ENCODE measurements at places on chromosomes 16 and 17.
A peak's percentile ranks its signal among the peaks of the same experiment; 100 is the strongest.

DNA sequence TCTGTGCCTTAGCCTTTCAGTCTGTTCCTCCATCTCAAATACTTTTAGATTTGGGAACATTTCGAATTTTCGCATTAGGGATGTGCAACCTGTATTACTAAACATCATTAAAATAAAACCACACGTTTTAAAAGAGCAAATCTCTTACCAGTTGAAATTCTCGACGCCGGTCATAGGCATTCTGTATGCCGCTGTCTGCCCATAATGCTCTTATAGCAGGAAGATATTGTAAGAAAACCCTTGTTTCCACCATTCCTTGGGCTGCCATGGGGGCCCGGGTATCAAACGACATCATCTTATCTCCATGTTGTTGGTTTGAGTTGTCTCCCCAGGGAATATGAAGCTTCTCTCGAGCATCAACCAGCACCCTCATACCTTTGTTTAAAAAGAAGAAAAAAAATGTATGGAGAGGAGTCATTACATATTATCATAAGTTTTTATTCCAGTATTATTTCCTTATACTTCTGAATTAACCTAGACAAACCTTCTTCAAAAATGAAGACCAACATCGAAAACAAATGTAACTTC lies 3.1 kb downstream of the GNA13 start:
- no peak for DNase-seq

DNA sequence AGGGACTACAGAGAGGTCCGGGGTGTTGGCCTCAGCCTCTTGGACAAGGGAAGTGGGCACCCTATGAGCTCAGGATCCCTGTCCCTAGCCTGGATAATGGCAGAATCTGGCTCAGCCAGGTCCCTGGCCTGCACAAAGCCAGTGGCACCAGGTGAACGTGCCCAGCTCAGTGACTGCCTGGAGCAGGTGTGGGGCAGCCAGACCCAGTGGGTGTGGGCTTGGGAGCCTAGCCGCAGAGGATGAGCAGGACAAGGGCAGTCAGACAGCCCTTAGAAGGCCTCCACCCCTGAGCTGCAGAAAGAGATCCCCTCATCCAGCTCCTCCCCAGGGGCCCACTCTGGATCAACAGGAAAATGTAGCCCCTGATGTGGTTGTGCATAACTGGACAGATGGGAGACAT lies 585.3 kb downstream of the KCNJ18 start:
- DNase-seq, result no peak

DNA sequence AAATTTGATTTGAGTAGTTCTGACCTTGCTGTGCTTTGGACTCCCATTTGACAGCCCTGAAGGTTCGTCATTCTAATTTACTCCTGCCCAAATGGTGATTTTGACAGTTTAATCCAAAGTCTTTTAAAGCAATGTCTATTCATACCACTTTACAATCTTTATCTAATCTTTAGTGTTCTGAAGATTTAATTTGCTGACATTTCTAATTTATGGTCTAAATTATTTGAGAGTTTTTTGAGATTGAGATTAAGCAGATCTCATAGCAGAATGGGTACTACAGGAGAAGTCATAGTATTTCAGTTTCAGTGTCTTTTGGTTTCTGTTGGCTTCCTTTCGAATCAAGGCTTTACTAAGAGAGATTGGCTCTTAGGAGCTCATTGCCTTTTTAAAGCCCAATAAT lies 32.6 kb upstream of the RASL10B start:
- DNase-seq, result no peak

GRCh38 chr17:16304830-16305229 lies 48.4 kb downstream of the CENPV start:
- DNase-seq, result peak; percentile 52

- no peak for DNase-seq
Observed at GRCh38 chr16:67767953-67768352, 38.4 kb downstream of the RANBP10 start.

GRCh38 chr17:73705594-73705993 lies 61.3 kb upstream of the SDK2 start:
- no peak for DNase-seq

DNA sequence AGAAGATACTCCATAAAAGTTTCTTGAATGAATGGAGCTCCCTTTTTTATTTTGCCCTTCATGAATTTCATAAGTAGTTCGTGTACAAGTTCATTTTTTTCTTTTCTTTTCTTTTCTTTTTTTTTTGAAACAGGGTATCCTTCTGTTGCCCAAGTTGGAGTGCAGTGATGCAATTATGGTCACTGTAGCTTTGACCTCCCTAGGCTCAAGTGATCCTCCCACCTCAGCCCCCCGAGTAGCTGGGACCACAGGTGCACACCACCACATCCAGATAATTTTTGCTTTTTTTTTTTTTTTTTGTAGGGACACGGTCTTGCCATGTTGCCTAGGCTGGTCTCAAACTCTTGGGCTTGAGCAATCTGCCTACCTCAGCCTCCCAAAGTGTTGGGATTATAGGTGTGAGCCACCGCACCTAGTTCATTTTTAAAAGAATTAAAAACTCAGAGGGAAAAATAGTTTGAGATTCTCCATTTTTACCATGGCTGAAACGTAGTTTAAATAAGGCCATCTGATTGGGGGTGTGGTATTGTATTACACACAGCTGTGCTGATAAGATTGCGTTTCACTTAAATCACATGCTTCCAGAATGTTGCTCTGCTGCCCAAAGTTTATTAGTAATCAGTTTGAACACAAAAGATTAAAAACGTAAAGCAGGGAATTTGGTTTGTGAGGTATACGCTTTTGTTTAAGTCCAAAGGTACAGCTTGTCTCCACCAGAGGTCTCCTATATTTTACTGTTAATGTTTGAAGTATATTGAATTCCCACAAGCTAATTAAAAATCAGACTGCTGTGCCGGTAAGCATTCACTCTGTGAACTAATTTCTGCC lies 154.1 kb downstream of the SOCS1 start:
- peak; percentile 84 for DNase-seq

DNA sequence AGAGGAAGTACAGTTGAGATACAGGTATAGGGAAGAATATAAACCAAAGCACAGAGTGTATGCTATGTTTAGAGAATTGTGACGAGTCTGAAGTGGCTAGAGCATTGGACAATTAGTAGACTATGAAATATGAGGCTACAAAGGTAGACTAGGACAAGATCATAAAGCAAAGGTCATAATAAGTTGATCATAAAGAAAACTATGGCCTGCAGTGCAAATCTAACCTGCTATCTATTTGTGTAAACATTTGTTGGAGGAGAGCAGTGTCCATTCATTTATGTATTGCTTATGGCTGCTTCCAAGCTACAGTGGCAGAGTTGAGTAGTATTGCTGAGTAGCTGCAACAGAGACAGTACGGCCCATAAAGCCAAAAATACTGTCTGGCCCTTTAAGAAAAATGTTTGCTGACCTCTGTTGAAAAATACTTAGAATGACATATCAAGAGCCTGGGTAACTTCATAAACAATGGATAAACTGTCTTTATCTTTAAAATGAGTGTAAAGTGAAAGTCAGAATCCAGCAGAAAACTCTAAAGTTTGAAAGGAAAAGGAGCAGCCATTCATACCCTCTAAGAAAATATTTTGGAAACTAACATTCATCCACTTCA lies 14.5 kb upstream of the OR1E2 start:
- DNase-seq, result no peak

DNA sequence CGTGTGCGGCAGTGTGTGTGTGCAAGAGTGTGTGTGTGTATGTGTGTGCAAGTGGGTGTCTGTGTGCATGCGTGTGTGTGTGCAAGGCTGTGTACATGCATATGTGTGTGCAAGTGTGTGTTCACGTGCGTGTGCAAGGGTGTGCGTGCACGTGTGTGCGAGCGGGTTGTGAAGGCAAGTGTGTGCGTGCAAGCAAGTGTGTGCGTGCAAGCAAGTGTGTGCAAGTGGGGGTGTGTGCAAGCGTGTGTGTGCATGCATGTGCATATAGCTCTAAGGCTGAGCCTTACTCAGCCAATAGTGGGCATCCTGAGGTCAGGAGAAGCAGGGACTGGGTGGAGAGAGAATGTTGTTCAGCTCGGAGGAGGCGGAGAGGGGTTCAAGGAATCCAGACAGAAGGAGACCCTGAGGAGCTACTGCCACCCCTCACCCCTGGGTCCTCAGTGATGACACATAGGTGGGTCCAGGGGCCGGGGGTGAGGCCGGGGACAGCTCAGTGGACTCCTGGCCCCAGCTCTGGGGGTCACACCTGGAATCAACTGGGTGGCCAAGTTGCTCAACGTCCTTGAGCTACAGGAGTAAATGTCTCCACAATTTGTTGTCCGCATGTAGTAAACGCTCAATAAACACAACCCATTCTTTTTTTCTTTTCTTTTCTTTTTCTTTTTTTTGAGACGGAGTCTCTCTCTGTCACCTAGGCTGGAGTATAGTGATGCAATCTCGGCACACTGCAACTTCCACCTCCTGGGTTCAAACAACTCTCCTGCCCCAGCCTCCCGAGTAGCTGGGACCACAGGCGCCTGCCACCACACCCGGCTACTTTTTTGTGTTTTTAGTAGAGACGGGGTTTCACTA lies 1.8 kb downstream of the PRR29 start:
- DNase-seq, result no peak

DNA sequence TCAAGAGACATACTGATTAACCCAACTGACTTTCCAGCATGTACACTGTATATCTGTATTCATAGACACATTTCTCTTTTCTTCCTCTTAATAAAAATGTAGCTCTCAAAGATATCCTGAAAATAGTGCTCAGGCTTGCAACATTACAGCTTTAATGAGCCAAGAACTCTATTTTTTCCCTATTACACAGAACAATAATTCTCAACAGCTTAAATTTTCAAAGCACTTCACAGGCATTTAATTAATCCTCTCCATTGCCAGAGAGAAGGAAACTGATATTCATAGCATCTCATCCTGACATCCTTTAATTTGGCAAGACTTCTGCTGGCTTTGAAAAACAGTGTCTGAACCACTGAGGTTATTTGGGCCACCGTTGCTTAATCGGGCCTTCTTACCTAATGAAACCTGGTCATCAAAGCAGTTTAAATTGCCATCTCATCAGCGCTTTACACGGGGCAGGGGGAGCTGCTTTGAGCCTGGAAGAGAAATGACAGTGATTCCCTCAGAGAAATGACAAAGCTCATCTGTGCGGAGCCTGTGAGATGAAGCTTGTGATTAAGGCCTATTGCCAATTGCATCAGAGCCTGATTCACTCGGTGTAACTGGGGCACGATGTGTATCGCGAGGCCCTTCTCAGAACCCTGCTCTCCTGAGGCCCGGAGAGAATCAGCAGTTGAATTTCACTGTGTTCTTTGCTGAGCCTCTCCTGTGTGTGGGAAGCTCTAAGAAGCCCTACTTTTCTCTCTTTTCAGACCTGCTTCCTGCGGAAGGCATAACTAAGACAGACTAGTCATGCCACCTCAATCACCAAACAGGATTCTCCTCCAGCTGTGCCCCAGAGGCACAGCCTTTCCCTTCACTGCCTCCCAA lies 8.5 kb upstream of the SIAH1 start:
- DNase-seq, result no peak

- DNase-seq, result no peak
Observed at GRCh38 chr17:71870546-71870862, 250.3 kb upstream of the SOX9 start.

- DNase-seq, result no peak
Observed at GRCh38 chr17:83057397-83057761, 22.0 kb upstream of the METRNL start.

GRCh38 chr17:55335625-55336024 lies 70.9 kb downstream of the HLF start:
- DNase-seq, result no peak

GRCh38 chr16:57609541-57610401 lies 18.7 kb upstream of the ADGRG1 start:
- no peak for DNase-seq

- DNase-seq, result no peak
Observed at GRCh38 chr17:32517982-32518381, 31.2 kb downstream of the CDK5R1 start.

DNA sequence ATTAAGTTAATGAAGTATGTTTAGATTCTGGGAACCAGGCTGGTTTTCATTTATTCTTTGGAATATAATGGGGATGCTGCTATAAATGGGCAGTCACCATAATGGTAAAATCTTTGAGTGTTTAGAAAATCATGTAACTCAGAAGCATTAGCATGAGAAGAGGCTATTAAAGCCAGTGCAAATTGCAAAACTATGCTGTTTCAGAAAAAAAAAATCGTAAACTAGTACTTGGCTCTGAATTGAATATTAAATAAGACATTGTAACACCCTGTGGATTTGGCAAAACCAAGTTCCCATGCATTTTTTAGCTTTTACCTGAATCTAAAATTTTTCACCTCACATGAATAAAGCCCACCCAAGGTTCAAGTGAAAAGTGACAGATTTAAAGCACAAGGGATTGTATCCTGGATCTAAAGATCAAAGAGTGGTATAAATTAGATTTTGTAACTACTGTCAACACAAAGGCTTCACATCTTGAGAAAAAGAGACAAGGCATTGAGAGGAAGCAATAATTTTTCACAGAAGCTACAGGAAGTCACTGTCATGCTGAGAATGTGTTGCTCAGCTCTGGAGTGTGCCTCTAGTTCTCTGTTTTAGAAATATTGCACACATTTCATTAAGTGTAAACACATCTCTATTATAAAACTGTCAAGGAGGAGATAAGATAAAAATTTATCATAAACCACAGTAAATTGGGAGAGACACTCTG lies 142.2 kb downstream of the ABCA8 start:
- DNase-seq, result peak; percentile 56

- no peak for DNase-seq
Observed at GRCh38 chr17:38942696-38943334, 17.4 kb downstream of the LASP1NB start.

DNA sequence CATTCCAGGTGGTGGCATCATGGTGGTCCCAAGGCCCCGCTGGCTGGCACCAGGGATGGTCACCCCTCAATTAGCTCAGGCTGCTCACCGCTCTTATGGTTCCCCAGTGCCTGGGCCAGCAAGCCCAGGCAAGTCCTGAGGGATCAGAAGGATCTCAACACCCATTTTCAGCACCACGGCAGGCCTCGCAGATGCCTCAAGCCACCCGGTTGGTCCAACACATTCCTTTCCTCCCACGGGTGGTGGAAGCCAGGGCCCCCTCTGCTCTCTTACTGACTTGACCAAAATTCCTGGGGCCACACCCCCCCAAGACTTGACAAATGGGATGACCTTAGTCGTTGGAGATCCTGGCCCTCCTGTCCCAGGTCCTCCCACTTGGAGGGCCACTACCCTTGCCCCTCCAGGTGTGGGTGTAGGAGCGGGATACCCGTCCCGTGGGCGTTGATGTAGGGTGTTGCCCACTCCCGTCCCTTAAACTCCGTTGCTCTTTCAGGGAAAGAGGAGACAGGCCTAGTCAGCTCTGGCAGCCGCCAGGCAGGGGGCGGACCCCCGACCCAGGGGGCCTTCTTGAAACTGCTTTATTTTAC lies 5.9 kb downstream of the ZNF205 start:
- DNase-seq, result no peak

- no peak for DNase-seq
Observed at GRCh38 chr17:13843862-13844635, 225.3 kb upstream of the COX10 start.

DNA sequence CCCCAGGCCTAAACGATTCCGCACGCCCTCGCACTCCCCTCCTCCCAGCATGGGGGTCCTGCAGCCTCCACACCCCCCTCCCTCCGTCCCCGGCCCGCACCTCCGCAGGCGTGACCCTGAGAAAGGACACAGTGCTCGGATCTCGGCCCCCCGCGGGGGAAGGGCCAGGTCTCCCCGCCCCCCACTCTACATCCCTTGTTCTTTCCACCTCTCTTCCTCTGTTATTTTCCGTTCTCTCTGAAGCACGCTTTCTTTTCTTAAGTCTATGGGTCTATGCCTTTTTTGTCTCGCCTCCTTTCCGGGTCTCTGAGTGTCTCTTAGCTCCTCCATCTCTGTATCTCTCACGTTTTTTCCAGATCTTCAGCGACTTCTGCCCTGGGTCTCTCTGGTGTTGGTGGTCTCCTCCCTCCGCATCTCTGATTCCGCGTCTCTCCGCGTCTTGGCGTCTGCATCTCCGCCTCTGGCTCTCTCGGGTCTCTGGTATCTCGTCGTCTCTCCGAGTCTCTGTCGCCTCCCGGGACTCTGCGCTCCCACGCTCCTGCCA lies 2.1 kb upstream of the HES7 start:
- DNase-seq, result no peak

All from common myeloid progenitor, CD34-positive (primary cell).